ENCODE measurements at places on chromosomes 7 and 10.

- H3K36me3 ChIP-seq = no peaks in the 10 kb centered on the region
- no peak overlapping the region for H3K27ac ChIP-seq
- H3K4me3 ChIP-seq = no peak overlapping the region
- DNase-seq = no peak
Observed at GRCh38 chr7:26482927-26483326, 191.3 kb downstream of the SNX10 start.

- H3K27me3 ChIP-seq = no peaks in the 10 kb centered on the region
- peak; percentile 86 for DNase-seq
- H3K36me3 ChIP-seq = no peaks in the 10 kb centered on the region
Observed at GRCh38 chr10:21195252-21195651, 298.1 kb upstream of the NEBL start.

DNA sequence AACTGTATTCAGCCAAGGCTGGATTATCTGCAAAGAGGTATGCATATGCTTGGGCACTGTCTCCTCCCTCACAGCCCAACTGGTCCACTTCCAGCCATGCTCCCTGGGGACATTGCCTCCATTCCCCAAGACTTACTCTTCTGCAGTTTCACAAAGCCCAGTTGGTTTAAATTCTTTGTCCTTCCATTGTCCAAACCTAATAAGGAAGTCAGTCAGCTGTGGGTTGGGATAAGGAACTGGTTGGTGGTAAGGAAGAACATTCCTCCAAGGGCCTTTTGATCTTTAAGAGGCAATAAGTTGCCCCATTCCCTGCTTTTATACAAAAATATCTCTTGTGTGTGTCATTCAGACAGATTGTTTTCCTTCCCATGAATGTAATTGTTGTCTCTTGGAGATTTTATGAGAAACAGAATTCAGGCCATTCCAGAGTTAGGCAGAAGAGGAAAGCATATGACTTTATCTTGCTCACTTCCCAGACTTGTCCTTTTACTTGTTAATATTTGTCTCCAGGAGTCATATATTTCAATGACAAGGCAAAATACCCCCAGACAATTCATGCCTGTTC, 673.7 kb downstream of the SUGCT start:
- H3K4me3 ChIP-seq = no peak overlapping the region
- DNase-seq = peak; percentile 73
- no peaks in the 10 kb centered on the region for H3K27me3 ChIP-seq
- H3K27ac ChIP-seq = peak overlapping the region; percentile 92

DNA sequence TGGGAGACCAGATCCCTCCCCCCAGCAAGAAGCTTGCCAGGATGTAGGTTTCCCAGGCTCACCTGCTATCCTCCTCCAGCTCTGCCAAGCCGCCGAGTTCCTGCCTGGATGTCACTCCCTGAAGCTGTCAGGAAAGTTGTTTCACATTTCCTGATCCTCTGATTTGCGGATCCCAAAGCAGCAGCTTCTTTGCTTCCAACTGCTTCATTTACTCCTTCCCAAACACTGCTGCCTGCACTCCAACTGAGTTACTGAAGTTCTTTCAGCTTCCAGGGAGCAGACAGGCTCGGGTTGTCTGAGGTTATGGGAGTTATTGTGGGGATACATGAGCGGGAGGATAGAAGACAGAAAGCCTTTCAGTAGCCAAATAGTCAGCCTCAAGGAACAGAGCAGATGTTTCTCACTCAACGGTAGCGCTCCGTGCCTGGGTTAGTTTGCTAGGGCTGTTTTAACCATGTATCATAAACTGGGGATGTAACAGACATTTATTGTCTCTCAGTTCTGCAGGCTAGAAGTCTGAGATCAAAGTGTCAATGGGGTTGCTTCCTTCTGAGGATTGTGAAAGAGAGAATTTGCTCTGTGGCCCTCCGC, 516.0 kb downstream of the REEP3 start:
- H3K4me3 ChIP-seq = no peak overlapping the region
- no peak for DNase-seq
- H3K27me3 ChIP-seq = no peaks in the 10 kb centered on the region
- no peak overlapping the region for H3K27ac ChIP-seq

DNA sequence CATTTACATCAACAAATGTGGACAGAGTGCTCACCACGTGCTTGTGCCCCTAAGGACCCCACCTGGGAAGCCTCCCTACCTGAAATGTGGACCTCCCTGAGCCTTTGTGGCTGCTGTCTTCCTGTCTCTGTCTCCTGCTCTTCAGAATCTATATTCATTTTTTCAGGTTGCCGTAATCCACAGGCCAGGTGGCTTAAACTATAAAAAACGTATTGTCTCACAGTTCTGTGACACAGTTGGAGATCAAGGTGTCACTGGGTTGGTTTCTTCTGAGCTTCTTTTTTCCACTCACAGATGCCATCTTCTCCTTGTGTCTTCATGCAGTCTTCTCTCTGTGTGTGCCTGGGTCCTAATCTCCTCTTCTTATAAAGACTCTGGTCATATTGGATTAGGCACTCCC, 5.6 kb upstream of the VSTM4 start:
- H3K36me3 ChIP-seq = no peaks in the 10 kb centered on the region
- H3K4me3 ChIP-seq = no peak overlapping the region
- no peak overlapping the region for H3K27ac ChIP-seq
- no peaks in the 10 kb centered on the region for H3K4me1 ChIP-seq
- H3K27me3 ChIP-seq = peaks cover 74% of the 10 kb centered on the region

DNA sequence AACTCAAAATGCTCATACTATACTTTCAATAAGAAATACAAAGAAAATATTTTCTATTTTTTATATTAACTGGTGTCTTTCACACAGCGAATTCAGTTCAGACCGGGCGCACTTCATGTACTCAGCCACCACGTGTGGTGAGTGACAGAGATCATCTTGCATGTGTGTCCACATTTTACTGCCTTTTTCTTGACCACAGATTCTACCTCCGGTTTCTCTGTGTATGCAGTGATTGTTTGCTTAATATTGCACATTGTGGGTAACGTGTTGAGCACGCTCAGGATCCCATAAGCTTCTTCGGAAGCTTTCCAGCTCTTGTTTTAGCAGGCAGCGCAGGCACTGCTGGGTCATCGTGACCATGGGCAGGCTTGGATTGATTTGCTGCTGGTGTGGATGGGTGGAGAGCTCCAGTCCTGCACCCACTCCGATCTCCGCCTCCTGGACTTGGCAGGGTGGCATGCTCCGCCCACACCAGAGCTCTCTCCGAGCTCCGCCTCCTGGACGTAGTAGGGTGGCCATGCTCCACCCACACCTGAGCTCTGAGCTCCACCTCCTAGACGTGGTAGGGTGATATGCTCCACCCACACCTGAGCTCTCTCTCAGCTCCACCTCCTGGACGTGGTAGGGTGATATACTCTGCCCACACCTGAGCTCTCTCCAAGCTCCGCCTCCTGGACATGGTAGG, 253.3 kb downstream of the DIP2C start:
- no peaks in the 10 kb centered on the region for H3K27me3 ChIP-seq
- H3K36me3 ChIP-seq = no peaks in the 10 kb centered on the region
- DNase-seq = peak; percentile 79

DNA sequence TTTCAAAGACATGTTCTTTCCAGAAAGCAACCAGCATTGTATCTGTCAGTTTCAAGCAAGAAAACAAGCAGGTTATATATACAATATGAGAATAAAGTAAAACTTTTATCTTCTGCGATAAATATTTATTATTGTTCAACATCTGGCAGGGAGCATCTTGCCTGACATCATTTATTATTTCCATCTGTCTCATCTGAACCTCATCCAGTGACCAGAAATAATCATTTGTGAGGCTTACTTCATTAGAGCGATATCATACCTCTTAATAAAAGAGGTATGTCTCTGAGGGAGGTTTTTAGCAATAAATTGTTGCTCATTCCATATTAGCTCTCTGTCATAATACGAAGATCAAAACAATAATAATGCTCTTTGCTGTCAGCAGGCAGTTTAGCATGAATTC, 226.1 kb downstream of the CDC14C start:
- no peak for DNase-seq
- H3K36me3 ChIP-seq = no peaks in the 10 kb centered on the region
- peaks cover 28% of the 10 kb centered on the region for H3K27me3 ChIP-seq
- no peaks in the 10 kb centered on the region for H3K4me1 ChIP-seq

DNA sequence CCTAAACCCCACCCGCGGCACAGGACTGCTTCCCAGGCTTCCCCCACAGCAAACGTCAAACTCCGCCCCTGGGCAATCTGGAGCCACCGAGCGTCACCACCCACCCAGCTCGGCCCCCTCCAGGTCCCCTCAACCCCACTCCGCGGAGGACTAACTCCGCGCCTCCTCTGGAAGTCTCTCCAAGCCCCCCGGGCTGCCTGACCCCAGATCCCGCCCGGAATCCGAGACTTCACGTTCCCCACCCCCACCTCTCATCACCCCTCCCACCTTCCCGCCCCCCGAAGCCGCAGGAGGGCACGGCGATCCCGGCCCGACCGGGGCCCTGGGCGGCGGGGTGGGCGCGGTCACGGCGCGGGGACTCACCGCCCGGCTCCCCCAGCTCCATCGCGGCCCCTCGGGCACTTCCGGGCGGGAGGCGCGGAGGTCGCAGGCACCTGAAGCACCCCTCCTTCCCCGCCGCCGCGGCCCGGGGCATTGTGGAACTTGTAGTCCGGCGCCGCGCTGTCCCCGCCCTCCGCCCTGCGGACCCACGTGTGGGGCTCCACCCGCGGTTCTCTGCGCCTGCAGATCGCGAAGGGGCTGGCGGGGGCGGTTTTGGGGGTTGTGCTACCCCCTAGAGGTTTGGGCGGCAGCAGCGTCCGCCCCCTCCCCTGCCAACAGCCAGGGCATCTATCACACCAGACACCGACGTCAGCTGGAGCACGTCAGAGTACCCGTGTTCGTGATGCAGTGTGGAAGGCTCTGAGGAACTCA, at the start of gene TMUB1:
TMUB1 (minus strand) TSS at position 423 of the 753 bp plus-strand sequence. CDS start 930 bp downstream, outside the sequence.
- H3K27me3 ChIP-seq = no peaks in the 10 kb centered on the region
- H3K4me1 ChIP-seq = peaks cover 47% of the 10 kb centered on the region
- H3K36me3 ChIP-seq = no peaks in the 10 kb centered on the region
- peak; percentile 49 for DNase-seq
- H3K27ac ChIP-seq = peak within 1 kb of the TSS; percentile 65

GRCh38 chr10:13776861-13777311, 190.1 kb downstream of the PRPF18 start:
- H3K4me3 ChIP-seq = no peak overlapping the region
- H3K27me3 ChIP-seq = no peaks in the 10 kb centered on the region
- H3K27ac ChIP-seq = peak overlapping the region; percentile 91
- peaks cover 41% of the 10 kb centered on the region for H3K4me1 ChIP-seq
- H3K36me3 ChIP-seq = no peaks in the 10 kb centered on the region

DNA sequence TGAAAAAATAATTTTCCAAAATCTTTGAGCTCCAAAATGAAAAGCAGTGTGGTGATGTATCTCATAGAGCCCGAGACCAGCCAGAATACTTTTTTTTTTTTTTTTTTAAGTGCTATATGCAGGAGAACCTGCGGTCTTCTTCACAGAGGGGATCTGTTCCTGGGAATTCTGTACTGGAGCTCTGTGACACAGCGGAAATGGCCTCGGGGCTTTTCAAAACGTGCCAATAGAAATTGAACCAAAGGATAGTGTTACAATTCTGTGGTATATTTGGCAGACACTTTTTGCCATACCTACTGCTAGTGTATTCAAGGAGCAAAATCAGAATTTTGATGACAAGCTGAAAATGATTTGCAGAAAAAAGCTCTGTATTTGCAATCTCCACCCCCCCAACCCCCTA, 1429.3 kb upstream of the LRRTM3 start:
- H3K4me1 ChIP-seq = no peaks in the 10 kb centered on the region
- DNase-seq = peak; percentile 63
- H3K36me3 ChIP-seq = no peaks in the 10 kb centered on the region
- no peak overlapping the region for H3K27ac ChIP-seq
- no peaks in the 10 kb centered on the region for H3K27me3 ChIP-seq

DNA sequence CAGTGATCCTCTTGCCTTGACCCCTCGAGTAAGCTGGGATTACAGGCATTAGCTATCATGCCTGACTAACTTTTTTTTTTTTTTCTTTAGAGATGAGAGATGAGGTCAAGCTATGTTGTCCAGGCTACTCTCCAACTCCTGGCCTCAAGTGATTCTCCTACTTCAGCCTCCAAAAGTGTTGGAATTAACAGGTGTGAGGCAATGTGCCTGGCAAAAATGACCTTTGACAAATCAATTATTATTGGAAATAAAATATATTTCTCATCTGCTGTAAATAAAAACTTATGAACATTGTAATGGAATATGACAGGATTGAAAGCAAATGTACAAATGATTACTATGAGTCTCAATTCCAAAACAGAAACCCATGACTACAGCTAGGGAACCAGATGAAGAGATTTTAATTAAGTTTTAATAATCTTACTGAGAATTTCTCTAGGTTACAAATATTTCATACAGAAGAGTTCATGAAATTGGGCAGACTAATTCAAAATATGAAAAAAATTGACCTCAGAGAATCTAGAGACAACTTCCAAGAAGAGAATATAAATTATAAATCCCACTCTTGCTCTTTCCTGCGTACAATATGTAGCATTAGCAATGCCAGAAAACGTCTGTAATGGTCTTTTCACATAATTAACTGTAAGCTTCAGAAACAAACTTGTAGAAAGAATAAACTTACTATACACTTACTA, 414.7 kb downstream of the DGKB start:
- no peaks in the 10 kb centered on the region for H3K27me3 ChIP-seq
- no peaks in the 10 kb centered on the region for H3K4me1 ChIP-seq
- H3K36me3 ChIP-seq = no peaks in the 10 kb centered on the region
- H3K27ac ChIP-seq = no peak overlapping the region
- DNase-seq = no peak

DNA sequence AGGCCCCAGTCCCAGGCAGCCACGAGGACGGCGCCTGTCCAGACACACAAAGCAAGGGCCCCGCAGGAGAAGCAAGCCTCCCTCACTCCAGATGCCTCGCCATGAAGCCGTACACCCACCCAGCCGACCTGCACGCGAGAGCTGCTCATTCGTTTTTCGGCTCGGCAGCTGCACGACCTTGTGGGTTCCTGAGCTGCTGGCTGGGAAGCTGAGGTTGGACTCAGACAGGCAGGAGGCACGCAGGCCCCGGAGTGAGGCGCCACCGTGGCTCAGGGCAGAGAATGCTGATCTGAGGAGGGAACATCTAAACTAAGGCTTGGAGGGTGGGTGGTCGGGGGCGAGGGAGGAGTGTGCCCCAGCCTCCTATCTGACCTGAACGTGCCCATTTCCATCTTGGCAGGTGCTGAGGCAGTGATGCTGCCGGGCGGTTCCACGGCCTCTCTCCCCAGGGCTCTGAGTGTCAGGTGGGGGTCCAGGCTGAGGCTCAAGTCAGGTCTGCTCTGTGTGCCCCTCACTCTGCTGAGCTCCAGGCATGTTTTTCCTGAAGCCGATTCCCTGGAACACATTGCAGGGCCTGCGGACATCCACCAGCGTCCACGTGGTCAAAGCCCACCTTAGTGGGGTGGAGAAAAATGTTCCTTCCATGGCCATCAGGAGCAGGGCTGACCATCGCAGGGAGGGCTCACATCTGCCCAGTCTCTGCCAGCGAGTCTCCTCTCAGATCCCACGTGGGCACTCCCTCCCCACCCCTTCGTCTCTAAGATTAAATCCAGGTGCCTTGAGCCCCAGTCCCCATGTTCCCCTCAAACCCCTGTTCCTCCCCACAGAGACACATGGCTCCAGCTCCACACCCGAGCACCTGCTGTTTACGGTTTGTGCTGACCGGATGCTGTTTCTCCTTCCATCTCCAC, 28.1 kb upstream of the FAM20C start:
- H3K4me1 ChIP-seq = 0 out of 2 replicates have a peak, but pooled peaks cover 5% of the 10 kb centered on the region
- H3K27me3 ChIP-seq = no peaks in the 10 kb centered on the region
- H3K27ac ChIP-seq = no peak overlapping the region
- no peaks in the 10 kb centered on the region for H3K36me3 ChIP-seq
- no peak for DNase-seq
- no peak overlapping the region for H3K4me3 ChIP-seq
